M059J (cell line): ENCODE measurements at places on chromosomes 11 and 22.

DNA sequence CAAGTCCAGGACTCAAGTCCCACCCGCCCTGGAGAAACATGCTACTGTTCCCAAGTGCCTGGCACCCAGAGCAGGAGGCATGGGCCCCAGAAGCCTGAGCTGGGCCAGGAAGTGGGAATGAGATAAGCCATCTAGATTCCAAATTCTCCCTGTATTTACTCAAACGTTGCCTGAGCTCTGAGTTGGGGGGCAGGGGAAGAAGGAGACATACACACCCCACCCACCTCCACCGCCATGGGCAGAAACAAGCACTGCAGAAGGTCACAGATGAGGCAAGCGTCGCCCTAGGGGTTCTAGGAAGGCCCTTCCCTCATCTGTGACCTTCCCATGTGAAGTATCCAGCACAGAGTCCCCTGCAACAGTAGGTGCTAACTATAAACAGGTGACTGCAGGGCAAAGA, 54.0 kb downstream of the PLEKHA7 start:
- DNase-seq = peak; percentile 36

- no peak for DNase-seq
Observed at GRCh38 chr11:112227471-112227870, 1.2 kb downstream of the PTS start.

- peak; percentile 37 for DNase-seq
Observed at GRCh38 chr11:27291954-27292636, 70.9 kb downstream of the CCDC34 start.

- DNase-seq = no peak
Observed at GRCh38 chr11:14969901-14970323, 2.2 kb downstream of the CALCA start.

DNA sequence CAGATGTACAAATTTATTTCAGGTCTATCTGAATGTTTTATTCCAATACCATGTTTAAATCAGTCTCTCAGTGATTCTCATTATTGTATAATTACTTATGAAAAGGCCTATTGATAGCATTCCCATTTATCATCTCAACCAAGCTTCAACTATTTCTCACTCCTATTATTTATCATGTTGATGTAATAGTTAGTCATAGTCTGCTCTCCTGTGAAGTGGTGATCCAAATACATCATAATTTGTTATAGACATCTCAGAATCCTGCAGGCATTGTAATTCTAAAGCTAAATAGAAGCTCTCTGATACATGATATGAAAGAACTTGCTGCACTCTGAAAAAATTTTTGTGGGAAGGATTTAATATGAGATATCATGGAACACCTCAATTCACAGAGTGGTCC, 21.8 kb upstream of the OR8G1 start:
- no peak for DNase-seq

DNA sequence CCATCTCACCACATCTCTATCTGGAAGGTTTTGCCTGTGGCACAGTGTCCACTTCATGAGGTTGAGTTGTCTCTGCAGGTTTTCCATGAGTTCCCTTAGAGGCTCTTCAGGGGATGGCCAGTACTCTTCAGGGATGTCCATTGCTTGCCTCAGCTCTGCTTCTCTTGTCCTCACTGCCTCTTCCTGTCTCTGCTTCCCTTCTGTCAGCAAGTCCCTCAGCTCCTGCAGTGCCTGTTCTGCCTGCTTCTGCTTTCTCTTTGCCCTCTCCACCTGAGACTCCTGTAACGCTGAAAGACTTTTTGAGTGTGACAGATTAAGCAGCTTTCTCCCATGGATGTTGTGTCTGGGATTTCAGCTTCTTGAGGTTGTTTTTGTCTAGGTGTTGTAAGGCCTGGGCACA, 38.2 kb upstream of the MRPL17 start:
- no peak for DNase-seq
